ENCODE measurements at places on chromosomes 12 and 14.
A peak's percentile ranks its signal among the peaks of the same experiment; 100 is the strongest.

DNA sequence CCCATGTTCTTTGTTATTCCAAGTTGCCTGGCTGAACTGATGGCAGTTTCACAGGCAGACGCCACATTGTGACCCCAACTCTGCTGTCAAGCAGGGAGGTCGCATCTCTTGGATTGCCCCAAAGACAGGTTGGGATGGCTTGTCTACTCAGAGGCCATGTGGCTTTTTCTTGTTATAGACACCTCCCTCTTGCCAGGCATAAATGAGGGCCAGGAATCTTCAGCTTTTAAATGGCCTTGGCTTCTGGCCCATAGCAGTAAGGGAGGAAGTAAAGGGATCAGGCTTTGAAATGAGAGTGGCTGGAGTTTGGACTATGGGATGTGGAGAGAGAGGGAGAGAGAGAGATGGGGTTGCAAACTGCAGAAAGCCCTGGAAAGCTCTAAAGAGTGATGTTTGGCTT is 215.0 kb downstream of the TBX5 start:
- no peak for DNase-seq

DNA sequence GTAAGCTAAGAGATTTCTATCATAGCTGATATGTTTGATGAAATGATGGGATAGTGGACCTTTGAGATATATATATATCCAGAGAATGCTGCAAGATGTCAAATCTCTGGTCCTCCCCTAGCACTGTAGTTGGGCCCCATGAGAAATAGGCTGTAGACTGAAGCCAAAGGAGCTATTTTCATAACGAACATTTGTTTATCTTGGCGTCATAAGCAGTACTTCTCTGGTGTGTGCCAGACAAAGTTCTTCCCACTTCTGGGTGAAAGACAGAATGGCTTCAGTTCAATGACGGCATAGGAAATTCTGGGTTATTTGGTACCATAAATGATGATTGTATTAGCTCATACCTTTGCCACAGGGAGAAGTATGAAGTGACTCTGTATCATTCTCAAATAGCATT is 534.3 kb downstream of the SOX5 start:
- no peak for DNase-seq

- no peak for DNase-seq
Observed at GRCh38 chr12:53612978-53613377, 13.2 kb downstream of the ATF7 start.

DNA sequence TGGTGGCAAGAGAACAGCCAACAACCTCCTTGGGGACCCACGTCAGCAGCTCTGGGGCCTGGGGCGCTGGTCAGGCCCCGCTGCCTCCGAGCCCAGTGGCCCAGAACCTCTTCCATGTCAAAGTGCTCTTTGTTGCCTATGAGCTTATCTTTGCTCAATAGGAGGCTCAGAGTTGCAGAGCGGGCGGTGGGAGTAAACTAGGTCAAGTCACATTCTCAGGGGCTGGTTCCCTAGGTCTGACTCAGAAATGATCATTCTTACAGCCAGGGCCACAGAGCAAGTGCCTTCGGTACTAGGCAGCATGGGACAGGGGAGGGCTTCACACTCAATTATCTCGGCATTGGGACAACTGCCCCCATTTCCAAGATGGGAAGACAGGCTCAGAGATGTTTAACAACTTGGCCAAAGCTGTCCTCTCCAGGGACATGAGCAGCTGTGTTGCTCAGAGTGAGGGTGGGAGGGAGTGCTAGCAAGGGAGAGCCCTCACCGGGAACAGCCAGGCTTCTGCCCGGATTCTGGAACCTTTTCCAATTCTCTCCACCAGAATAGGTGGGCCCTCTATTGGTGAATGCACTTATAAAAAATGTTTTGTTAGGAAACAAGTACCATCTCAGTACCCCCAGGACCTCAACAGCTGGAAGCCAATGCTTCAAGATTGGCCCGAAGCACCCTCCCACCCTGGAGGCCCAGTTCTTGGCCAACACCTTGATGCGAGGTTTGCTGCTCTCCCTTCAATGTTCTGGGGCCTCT is 11.9 kb downstream of the SLC25A29 start:
- no peak for DNase-seq

DNA sequence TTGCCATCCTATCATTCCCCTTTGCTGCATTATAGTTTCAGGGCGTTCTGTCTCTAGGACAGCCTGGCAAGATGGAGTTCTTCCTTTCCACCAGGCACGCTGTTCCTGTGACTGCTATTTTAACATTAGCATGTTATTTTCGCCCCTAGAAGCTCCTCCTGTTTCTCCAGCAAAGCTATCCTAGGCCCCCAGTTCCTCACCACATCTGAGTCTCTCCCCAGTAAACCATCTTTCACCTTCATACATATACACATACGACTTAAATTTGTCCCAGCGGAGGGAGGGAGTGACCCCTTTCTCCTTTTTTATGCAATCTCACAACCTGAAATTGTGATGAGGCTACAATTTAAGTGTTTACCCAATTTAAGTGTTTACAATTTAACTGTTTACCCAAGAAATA is 66.7 kb upstream of the FRMD6 start:
- no peak for DNase-seq

DNA sequence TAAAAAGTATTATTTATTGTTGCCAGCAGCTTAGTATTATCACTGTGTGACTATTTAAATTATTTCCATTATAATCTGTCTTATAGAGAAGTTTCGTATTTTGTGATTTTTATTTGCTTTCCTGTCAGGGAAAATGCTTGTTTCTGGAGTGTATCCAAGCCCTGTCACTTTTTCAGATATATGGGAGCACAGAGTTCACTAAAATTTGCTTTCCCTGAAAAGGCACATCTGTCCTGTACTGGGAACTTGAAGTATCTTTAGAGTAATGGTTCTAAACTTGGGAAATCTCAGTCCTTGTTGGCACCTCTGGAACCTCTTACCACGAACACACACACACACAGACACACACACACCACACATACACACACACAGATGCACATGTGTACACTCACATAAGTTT is 39.3 kb upstream of the SSTR1 start:
- DNase-seq = no peak

DNA sequence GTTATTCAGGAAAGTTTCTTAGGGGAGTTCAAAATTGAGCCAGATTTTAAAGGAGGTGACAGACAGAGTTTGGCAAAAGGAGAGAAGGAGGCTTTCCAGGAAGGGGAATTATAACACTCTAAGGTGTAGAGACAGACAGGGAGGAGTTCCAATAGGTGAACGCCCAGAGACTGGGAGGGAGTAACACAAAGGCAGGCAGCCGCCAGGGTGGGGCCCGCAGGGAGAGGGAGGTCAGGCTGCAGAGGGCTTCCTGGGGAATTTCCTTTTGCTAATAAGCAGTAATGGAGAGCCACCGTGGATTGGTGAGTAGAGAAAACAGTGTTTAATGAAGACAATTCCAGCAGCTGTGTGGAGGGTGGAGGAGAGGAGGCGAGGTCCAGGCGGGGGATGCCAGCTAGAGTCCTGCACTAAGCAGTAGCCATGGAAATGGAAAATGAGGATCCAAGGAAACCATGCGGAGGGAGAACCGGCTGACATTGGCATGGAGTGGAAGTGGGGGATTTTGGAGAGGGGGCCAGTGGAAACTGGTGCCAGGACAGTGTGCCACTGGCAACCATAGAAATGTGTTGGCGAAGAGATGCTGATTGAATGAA is 22.2 kb downstream of the GRIN2B start:
- peak; percentile 27 for DNase-seq

DNA sequence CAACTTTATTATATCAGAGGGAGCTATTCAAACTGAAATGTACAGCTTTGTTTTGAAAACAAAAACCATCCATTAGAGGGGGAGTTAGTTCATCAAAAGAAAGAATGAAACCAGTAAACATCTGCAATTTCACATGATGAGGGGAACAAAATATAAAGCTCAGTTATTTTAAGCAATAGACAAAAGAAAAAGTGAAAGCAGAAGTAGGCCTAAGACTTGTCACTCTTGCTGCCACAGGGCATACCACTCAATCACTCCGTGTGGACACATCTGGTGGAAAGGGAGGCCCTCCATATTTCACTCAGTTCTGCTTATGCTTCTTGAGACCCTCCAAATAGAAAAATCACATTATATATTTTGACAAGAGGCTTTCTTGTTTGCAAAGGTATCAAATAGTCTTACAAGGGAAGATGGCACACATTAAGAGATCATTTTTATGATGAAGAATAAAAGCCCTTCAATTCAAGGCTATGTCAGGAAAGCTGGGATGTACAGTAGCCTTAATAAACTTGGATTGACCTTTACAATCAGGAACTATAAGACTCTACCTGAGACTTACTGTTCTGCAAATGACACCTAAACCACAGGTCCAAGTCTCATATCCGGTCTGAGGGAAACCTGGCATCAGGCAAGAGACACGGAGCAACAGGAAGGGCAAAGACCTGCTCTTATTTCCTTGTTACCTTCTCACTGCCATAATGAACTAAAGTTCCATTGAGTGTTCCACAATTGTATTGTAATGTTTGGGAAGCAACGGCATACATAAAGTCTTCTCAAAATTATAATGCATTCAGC is 222.5 kb upstream of the GRIP1 start:
- no peak for DNase-seq

DNA sequence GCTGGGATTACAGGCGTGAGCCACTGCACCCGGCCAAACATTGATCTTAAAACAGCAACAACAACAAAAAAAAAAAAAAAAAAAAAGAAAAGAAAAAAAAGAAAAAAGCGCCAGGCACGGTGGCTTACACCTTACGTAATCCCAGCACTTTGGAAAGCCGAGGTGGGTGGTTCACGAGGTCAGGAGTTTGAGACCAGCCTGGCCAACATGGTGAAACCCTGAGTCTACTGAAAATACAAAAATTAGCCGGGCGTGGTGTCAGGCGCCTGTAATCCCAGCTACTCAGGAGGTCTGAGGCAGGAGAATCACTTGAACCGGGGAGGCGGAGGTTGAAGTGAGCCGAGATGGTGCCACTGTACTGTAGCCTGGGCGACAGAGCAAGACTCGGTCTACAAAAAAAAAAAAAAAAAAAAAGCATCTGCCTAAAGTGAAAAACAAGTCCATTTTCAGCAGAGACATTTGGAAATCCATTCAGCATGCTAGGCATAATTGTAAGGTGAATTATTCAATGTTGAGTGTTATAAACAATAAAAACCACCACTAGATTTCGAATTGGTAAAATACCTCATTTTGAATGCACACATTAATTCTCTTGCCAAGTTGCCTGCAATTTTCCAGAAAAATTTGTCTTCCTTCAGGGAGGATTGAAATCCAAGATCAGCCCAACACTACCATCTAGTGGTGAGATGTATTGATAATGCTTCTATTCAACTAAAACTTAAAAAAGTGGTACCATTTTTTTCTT is 8.0 kb upstream of the CERS5 start:
- peak; percentile 44 for DNase-seq

GRCh38 chr12:120361506-120362208 is 7.3 kb downstream of the MSI1 start:
- DNase-seq = peak; percentile 99

- no peak for DNase-seq
Observed at GRCh38 chr12:74286254-74286653, 251.4 kb upstream of the ATXN7L3B start.

- peak; percentile 80 for DNase-seq
Observed at GRCh38 chr12:132084621-132085290, 59.4 kb downstream of the DDX51 start.

DNA sequence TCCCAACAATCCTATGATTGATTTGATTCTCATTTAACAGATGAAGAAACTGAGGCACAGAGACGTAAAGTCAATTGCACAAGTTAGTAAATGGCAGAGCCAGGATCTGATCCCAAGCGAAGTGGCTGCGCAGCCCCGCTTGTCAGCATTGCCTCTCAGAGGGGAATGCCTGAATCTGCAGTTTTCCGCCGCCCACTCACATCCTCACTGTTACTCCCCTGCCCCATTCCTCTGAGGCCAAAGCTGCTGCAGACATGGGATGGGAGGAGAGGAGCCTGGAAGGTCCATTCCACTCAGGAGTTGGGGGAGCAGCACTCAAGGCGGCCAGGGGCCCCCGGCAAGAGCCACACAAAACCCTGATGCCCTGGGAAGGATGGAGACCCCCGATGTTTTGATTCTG is 1.0 kb downstream of the NRIP2 start:
- no peak for DNase-seq

- no peak for DNase-seq
Observed at GRCh38 chr12:3320881-3321509, 170.0 kb upstream of the PRMT8 start.

- no peak for DNase-seq
Observed at GRCh38 chr14:39731912-39732311, 299.7 kb upstream of the FBXO33 start.

- DNase-seq = no peak
Observed at GRCh38 chr12:25845415-25845814, 113.1 kb upstream of the RASSF8 start.

- DNase-seq = no peak
Observed at GRCh38 chr12:93297536-93297935, 80.2 kb upstream of the NUDT4 start.

- peak; percentile 35 for DNase-seq
Observed at GRCh38 chr14:31387091-31387490, 33.3 kb downstream of the HEATR5A start.

GRCh38 chr12:111330800-111331752 is 37.8 kb downstream of the PHETA1 start:
- DNase-seq = peak; percentile 72

GRCh38 chr14:68513838-68514607 is 278.8 kb downstream of the ZFP36L1 start:
- no peak for DNase-seq

- no peak for DNase-seq
Observed at GRCh38 chr14:34912182-34912581, 37.0 kb upstream of the BAZ1A start.

DNA sequence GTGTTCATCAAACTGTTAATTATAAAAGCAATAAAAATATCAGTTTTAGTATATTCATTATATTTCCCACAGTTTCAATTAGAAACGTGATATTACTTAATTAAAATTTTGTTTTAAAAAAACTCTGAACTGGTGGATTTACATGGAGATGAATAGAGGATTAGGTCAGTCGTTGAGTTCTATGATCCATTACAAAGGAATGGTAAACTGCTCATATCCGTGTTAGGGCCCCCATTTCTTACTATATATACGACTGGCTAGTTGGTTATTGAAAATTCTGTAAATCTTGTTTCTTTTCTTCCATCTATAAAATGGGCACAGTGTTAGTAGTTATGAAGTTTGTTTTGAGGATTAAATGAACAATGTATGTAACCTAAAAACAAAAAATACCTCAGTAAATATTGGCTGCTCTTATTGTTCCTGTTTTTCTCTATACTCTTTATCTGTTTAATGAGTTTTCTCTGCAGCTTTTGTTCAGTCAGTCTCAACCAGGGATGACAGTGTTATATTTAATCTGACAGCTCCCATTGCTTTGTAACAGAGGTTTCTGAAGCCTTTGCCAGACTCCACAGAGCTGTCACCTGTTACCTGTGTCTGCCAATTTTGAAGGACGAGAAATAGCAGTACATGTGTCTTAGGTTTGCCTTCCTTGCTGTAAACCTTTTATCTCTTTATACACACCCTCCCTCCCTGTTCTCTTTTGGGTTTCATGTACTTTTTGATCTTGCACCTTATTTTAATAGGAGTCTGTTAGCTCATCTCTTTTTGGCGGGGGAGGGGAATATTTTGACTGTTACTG is 41.5 kb downstream of the FRS2 start:
- DNase-seq = no peak

- DNase-seq = no peak
Observed at GRCh38 chr14:100616854-100617409, 29.7 kb upstream of the BEGAIN start.

Measured in iPS-NIHi11 (cell line).